ENCODE measurements at places on chromosomes 11 and 22. TPM values are rescaled to one million over a fixed set of nuclear protein-coding genes. Genes with fewer than 3 reads are reported as not detected.

The TMEM132A gene
- polyA plus RNA-seq: 6.8 TPM

The RIBC2 gene
- 0.16 TPM for polyA plus RNA-seq

The WT1 gene
- 2.0 TPM for polyA plus RNA-seq

The SHANK3 gene
- polyA plus RNA-seq: 20.1 TPM

The KCNQ1 gene
- polyA plus RNA-seq: 36.4 TPM

The KCNE3 gene
- polyA plus RNA-seq: 2.2 TPM

The STX3 gene
- 7.1 TPM for polyA plus RNA-seq

The CHID1 gene
- polyA plus RNA-seq: 48.9 TPM

The GAS2L1 gene
- 16.9 TPM for polyA plus RNA-seq

The HOATZ gene
- not detected for polyA plus RNA-seq

The APOA1 gene
- polyA plus RNA-seq: 43.0 TPM

The TBX10 gene
- polyA plus RNA-seq: not detected

The IL17REL gene
- not detected for polyA plus RNA-seq

The GPR83 gene
- polyA plus RNA-seq: 0.25 TPM

The TRAPPC4 gene
- polyA plus RNA-seq: 31.4 TPM

The CCDC73 gene
- polyA plus RNA-seq: not detected

The GDPD4 gene
- polyA plus RNA-seq: 0.52 TPM

The BDNF gene
- 0.05 TPM for polyA plus RNA-seq

The OTOG gene
- not detected for polyA plus RNA-seq

The SLC7A4 gene
- polyA plus RNA-seq: 0.59 TPM

The MS4A3 gene
- not detected for polyA plus RNA-seq

The ASCL2 gene
- 0.20 TPM for polyA plus RNA-seq

The MUC6 gene
- 0.05 TPM for polyA plus RNA-seq

The BRSK2 gene
- polyA plus RNA-seq: 2.3 TPM

The CASP5 gene
- polyA plus RNA-seq: not detected

The KIRREL3 gene
- 0.86 TPM for polyA plus RNA-seq

The HEPN1 gene
- not detected for polyA plus RNA-seq
